Cardiac septum (tissue), 1 donor: ENCODE measurements at places on chromosomes 12 and 14. TPM values are rescaled to one million over a fixed set of nuclear protein-coding genes. Genes with fewer than 3 reads are reported as not detected.

GRCh38 chr14:62143245-62143644 lies 381.0 kb downstream of the SNAPC1 start:
- no peak for DNase-seq

DNA sequence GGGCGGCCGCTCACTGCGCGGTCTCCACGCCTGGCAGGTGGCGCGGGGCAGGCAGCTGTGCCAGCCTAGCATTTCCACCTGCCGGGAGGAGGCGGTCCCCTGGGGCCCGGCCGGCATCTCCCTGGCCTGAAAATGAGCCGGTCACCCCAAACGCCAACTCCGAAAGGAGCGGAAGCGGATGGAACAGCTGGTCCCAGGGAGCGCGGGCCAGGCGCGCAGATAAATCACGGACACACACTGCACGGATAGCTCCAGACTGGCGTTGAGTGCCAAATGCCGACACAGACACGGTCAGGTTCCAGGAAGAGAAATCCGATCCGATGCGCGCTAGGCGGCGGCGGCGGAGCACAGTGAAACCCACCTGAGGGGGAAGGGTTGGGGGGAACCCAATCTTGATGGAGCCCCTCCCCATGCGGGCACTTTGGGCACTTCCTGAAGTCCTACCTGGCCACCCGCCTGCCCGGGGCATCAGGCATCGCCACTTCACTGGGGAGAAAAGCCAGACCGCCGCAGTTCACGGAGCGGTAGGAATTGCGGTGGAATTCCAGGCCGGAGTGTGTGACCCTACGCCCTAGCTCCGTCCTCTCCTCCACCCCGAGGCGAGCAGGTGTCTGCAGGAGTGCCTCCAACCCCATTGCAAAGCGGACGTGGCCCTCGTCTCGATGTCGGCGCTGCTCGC lies 624 bp upstream of the PLEKHD1 start:
- peak; percentile 72 for DNase-seq

GRCh38 chr12:97630875-97631274 lies 168.3 kb downstream of the RMST start:
- no peak for DNase-seq

TOMM20L gene
- not detected for total RNA-seq

DNA sequence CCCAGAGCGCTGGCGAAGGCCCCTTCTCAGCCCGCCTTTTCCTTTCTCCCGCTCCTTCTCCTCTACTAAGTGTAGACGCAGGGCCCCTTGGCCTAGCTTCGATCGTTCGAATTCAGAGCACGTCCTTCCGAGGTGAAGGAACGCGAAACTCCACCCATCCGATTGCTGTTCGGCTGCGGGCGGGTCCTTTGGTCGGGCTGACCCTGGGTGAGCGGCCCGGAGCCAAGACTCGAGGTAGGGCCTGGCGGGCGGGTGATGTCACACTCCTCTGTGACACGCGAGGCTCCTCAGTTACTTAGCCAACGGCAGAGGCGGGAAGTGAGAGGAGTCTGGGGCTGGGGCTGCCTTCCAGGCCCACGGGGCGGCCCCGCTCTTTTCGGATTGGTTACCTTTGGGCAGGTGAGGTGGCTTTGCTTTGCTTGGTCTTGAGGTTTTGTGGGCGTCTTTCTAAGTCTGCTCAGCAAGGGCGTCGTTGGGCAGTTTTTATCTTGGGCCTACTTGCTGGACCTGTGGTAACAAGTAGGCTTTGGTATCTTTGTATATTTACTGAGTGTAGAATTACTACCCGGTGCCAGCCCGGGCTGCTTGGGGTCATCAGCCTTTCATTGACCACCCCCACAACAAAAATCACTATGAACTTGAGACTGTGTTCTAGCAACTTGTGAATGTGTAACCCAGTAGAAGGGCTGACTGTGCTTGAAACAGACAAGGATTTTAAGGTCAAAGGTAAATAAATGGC lies 694 bp downstream of the TMBIM6 start:
- DNase-seq: peak; percentile 94

SAMD4A gene
- total RNA-seq: 252 TPM

DNA sequence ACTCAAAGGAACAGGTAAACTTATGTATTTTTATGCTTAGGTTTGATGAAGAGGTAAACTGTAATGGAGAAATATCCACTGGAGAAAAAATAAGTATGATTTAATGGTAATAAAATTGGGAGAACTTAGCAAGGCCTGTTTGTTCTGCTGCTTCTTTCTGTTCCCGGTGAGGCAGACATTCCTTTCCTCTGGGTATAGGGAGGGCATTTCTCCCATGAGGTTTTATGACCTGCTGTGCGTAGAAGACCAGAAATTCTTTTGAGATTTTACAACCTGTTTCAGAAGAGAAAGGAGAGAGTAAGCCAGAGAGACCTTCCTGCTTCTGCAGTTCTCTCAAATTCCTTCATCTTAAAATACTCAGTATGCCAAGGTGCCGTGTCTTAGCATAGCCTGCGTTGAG lies 139.4 kb upstream of the RMST start:
- DNase-seq: no peak

- DNase-seq: no peak
Measured at GRCh38 chr12:28415755-28416154, 225.5 kb downstream of the CCDC91 start.

- no peak for DNase-seq
Measured at GRCh38 chr12:10829994-10830393, 3.8 kb upstream of the TAS2R10 start.

STYK1 gene
- total RNA-seq: 0.16 TPM

DNA sequence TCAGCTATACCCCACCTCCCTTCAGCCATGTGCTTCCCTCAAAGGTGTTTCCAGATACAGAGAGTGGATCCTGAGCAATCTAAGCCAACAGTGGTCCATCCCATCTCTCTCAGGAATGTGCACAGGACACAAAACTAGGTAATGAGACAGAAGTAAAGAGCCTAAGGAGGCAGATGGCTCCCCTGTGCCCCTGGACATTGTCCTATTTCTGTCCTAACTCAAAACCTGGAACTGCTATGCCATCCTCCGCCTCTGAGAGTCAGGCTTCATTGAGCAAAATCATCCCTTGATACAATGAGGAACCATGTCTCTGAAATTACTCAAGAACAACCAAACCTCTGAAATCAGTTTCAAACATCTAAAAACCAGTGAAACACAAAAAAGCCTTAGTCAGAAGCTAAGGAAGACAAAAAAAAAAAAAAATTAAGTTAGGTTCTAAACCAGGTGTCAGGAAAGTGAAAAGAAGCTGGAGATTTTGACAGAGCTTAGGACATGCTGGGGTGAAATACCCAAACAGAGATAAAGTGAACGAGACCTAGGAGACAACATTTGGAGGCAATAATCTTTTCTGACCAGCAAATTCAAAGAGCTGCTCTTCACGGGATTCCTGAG lies 200.3 kb upstream of the PLEKHG7 start:
- no peak for DNase-seq

DNA sequence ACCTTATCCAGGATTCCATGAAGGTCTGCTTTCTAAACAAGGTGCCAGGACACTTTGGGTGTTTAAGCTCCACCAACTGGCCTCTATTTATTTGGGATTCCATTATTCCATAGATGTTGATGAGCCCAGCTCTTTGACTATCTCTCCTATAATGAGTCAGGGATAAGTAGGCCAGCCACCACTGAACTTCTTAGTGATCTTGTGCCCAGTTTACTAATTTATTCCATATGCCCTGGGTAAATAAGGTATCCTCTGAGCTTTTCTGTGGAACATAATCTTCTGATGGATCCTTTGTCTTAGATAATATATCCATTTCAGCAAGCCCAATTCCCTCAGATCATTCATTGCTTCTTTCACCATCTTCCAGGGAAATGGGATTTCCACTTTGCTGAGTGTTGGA lies 535.0 kb downstream of the FOXG1 start:
- DNase-seq: no peak

ZDHHC22 gene
- total RNA-seq: not detected

COL2A1 gene
- 0.13 TPM for total RNA-seq

DNA sequence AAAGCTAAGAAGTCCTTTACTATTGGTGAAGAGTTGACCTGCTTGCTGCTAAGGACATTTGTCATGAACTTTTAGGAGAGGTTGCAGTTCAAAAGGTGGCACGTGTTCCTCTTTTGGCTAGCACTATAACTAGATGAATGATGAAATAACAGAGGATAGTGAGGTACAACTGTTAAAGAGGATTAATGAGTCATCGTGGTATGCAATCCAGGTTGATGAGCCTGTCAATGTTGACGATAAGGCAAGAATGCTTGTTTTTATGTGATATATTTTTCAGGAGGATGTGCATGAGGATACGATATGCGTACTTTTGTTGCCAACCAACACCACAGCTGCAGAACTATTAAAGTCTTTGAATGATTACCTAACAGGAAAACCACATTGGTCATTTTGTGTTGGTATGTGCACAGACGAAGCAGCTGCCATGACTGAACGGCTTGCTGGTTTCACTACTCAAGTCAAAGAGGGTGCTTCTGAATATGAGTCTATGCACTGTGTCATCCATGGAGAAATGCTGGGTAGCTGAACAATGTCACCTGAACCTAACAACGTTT lies 10.6 kb downstream of the CEP128 start:
- no peak for DNase-seq

MORN3 gene
- 0.08 TPM for total RNA-seq

PRB2 gene
- total RNA-seq: not detected

DNA sequence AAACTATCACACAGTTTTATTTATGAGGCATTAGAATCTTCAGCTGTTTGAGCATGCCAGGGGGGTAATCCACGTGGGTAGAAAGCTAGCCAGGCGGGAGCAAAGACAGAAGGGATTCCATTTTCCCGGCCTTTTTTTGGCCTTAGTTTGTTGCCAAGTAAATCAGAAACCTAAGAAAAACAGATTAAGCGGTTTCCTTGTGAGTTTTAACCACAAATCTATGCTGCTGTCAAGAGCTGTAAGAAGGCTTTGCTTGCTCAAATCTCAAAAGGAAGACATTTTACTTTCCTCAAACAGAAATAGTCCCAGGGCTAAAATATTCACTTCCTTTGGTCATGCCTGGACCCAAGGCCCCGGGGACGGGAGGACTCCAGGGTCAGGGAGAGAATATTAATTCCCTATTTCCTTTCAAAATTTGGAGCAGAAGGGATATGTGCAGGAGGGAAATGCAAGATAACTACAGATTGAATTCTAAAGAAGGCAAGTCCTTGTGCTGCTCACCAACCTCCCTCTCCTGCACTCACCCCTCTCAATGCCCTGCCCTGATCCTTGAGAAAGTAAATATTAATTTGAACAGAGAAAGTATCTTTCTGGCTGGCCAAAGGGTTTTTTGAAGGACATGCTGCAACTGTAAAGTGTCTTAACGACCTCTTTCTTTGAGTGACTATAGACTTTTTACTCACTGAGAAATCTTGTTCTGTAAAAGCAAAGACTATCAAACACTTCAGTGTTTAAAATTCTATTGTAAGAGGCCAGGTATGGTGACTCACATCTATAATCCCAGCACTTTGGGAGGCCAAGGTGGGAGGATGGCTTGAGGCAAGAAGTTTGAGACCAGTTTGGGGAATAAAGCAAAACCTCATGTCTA lies 75.7 kb downstream of the HSD17B6 start:
- DNase-seq: no peak

NEDD8 gene
- total RNA-seq: 167 TPM

KSR2 gene
- not detected for total RNA-seq

PLEKHH1 gene
- total RNA-seq: 2.6 TPM

TAS2R13 gene
- 1.0 TPM for total RNA-seq

DNA sequence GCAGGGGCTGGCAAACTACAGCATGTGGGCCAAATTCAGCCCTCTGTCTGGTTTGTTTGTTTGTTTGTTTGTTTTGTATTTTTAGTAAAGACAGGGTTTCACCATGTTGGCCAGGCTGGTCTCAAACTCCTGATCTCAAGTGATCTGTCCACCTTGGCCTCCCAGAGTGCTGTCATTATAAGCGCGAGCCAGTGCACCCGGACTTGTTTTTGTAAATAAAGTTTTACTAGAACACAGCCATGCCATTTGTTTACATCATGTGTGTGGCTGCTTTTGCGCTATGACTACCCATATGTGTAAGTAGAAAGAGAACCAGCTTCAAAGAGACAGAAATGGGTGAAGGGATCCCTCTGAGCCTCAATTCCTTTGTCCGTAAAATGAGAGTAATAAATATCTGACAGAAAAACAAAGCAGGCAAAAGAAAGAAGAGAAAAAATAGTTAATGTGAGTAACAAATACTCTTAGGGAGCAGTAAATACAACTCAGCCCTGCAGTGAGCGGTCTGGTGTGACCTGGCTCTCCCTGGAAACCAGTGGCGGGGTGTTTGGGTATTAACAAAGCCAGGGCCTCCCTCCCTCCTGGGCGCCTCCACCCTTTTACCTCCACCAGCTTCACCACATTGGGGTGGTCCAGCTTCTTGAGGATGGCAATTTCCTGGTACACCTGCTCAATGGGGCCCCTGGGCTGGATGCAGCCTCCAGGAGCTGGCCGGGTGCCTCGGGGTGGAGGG lies 33.1 kb downstream of the CAMKK2 start:
- no peak for DNase-seq

GRCh38 chr12:122669397-122670070 lies 33.6 kb downstream of the HCAR2 start:
- no peak for DNase-seq

DNA sequence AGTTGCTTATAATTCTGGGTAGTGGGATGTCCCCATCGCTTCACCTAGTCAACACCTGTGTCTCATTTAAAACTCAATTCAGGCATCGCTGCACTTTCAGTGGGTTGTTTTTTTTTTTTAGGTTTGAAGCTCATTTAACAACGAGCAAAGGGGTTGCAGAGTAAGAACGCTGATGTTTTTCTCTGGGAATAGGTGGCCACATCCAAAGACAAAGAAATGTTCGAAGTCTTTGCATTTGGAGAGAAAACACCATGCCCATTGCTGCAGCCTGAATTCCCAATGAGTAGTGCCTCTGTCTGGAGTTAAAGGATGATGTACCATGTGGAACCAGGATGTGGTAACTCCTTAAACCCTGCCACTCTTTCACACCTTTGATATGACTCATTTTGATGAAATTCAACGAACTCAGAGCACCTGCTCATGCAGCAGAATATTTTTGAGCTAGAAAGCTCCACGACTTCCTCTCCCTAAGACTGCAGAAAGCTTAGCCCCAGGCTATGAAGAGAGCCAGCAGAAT lies 35.1 kb upstream of the BATF start:
- no peak for DNase-seq

LBHD2 gene
- not detected for total RNA-seq

SCARB1 gene
- total RNA-seq: 8.6 TPM

- DNase-seq: no peak
Measured at GRCh38 chr12:49012739-49013138, 5.8 kb downstream of the PRKAG1 start.

DNA sequence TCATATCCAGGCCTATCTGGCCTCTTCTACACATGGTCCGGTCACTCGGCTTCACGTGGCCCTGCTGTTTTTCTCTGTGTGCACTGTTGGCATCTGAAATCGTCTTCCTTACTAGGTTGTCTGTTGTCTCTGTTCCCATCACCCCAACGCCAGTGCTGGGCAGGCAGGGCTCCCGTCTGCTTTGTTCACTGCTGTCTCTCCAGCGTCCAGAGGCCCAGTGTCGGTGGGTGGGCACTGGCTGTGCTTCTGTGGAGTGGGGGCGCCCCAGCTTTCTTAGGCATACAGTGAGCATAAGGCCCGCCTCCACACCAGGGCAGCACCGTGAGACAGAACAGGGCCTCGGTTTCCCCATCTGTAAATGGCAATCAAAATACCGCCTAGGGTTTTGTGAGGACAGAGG lies 153.1 kb downstream of the BCL11B start:
- DNase-seq: no peak

EIF2S3B gene
- total RNA-seq: 0.62 TPM

DNA sequence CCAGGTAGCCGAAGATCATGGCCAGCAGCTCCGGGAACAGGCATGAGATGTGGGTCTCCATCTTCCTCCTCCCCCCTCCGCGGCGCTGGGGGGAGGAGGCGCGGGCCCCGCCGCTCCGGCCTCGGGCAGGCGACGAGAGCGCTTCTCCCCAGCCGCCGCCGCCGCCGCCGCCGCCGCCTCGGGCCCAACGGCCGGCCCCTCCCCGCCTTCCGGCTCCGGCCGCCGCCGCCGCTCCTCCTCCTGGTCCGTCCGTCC lies 448 bp downstream of the FBXL14 start:
- DNase-seq: no peak
